ENCODE measurements at places on chromosomes 3 and 15.

GRCh38 chr15:79322945-79323344, 12.0 kb downstream of the TMED3 start:
- no peaks in the 10 kb centered on the region for H3K4me1 ChIP-seq
- no peaks in the 10 kb centered on the region for H3K27me3 ChIP-seq
- no peak for DNase-seq
- H3K27ac ChIP-seq, result no peak overlapping the region
- H3K36me3 ChIP-seq, result peaks cover 27% of the 10 kb centered on the region

DNA sequence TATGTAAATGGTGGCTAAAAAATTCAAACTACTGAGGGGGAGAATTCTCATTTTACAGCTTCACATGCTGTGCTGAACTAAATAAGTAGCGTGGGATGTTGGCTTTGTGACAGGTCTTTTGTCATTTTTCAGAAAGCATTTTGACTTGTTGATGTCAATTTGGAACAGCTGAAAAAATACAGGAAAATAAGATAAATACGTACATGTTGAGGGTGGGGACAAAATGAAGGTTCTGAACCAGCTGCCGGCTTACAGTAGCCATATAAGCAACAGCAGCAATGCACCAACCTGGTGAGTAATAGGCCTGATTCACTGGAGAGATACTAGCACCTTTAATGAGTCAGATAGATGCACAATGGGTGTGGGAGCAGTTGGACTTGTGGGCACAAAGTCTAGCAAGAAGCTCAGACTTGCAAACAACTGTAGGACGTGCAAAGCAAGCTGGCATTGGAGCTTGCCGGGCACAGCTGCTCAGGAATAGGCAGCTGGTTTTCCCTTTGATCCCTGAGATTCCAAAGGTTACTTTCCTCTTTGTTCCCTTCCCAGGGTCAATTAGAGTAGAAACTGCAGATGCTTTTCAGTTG, 12.9 kb downstream of the B3GNT5 start:
- H3K4me3 ChIP-seq, result no peak overlapping the region
- peak; percentile 69 for DNase-seq
- H3K27me3 ChIP-seq, result no peaks in the 10 kb centered on the region
- H3K4me1 ChIP-seq, result peaks cover 4% of the 10 kb centered on the region

- no peaks in the 10 kb centered on the region for H3K4me1 ChIP-seq
- no peak for DNase-seq
- H3K36me3 ChIP-seq, result no peaks in the 10 kb centered on the region
- H3K27me3 ChIP-seq, result peaks cover 11% of the 10 kb centered on the region
- no peak overlapping the region for H3K27ac ChIP-seq
These were observed 191.6 kb downstream of the CPNE4 start for GRCh38 chr3:131843174-131843573.

DNA sequence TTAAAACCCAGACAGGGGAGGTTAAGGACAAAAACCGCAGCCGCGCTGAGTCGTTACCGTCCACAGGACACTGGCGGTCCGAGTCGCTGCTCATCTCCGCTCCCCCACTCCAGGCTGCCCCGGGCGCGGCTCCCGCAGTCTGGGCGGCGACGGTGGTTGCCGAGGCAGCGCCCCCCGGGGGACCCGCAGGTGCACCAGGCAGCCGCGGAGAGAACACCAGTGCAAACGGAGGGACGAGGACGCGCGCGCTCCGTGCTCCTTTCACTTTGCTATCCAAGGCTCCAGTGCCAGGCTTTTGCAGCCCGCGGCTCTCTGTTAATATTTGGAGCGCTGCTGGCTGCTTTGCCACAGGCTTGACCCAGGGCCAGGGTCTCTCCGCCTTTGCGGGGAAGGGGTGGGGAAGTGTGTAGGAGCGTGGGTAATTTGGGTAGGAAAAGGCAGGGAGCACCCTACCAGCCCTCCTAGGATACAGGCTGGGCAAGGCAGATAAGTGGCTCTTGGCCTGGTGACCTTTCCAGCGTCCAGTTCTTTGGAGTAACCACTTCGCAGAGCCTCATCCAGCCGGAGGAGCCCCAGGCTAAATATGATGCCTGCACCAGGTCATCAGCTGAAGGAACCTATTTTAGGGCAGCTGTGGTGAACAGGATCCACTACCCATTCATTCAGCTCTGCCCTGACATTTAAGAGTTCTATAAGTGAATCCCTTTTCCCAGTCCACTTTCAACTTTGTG, at the start of gene GADL1:
GADL1 (minus strand) TSS at position 141 of the 731 bp plus-strand sequence; CDS start at position 94, 47 bp downstream.
- H3K4me1 ChIP-seq, result peaks cover 13% of the 10 kb centered on the region
- no peaks in the 10 kb centered on the region for H3K36me3 ChIP-seq
- H3K27me3 ChIP-seq, result peaks cover 49% of the 10 kb centered on the region
- DNase-seq, result peak; percentile 26

DNA sequence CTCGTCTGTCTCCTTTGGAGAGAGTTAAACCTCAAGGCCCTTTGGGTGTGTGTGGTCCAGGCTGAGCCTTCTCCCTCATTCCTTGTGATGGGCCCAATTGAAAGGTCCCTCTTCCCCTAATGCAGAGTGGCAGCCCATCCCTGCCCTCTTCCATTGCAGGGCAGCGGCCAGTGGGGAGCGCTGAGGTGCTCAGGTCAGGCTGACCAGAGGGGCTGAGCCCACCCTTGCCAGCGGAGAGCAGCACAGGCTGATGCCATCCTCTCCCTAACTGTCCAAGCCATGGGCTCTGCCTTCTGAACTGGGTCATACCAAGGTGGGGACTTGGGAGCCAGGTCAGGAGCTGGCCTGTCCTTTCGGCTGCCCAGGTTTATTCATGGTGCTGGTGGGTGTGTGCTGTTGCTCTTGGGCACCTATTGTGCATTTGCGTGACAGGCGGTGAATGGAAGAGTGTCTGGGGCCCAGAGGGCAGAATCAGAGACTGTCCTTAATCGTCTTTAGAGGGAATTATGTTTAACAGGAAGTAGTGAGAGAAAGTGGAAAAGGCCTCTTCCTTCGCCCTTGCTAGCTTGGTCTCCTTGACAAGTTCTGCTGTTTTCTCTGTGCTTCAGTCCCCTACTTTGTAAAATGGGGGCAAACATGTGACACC, 96.9 kb downstream of the VGLL4 start:
- no peak overlapping the region for H3K27ac ChIP-seq
- H3K27me3 ChIP-seq, result no peaks in the 10 kb centered on the region
- H3K4me1 ChIP-seq, result peaks cover 11% of the 10 kb centered on the region
- no peak overlapping the region for H3K4me3 ChIP-seq
- DNase-seq, result no peak

DNA sequence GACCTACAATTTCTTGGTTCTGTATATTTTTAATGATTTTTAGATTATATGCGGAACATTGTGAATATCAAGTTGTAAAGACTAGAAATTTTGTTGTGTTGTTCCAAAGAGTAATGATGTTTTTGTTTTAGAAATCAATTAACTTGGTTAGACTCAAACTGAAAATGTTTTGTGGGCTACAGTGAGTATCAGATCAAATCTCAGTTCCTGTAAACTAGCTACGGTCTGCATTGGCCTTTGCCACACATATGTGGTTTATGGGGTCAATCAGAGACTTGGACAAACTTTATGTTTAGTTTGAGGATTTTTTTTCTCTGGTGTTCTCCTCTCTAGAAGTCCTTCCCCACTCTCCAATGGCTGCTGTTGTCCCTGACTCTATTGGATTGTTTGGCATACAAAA, 308.0 kb upstream of the THRB start:
- H3K4me1 ChIP-seq, result no peaks in the 10 kb centered on the region
- H3K4me3 ChIP-seq, result no peak overlapping the region
- DNase-seq, result no peak

DNA sequence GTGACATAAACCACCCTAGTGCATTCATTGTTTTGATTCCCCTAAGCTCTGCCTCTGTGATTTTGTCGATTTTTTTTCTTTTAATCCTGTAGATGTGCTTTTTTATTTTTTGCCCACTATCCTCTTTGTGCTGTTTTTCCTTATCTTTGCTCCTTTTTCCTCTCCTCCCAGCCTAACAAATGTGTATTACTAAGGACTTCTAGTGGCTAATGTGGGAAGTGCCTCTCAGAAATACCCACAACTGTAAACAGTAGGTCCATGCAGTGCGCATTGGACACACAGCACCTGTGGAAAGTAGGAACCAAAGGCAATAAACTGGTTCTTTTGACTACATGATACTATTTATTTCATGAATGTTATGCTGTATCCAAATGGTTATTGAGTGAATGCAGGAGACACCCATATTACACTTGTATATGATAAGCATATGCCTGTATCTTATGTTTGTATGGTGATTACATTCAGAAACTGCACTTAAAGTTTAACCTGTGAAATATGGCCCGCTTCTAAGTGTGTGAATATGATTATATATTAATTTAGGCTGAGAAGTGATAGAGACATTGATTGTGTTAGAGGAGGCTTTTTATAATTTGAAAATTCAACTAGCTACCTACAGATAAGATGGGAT, 147.8 kb downstream of the PLCL2 start:
- peaks cover 69% of the 10 kb centered on the region for H3K4me1 ChIP-seq
- H3K27me3 ChIP-seq, result no peaks in the 10 kb centered on the region
- no peak overlapping the region for H3K27ac ChIP-seq
- DNase-seq, result no peak
